Mammary microvascular endothelial cell (primary cell): ENCODE measurements at places on chromosomes 2 and 18. TPM values are rescaled to one million over a fixed set of nuclear protein-coding genes. Genes with fewer than 3 reads are reported as not detected.

ACMSD gene
- total RNA-seq, result not detected in 2 replicates

SYT4 gene
- total RNA-seq, result not detected in 2 replicates

DOCK10 gene
- 5.8 and 6.3 TPM in 2 replicates for total RNA-seq

POTEJ gene
- 0.07 TPM in 1 of 2 replicates, not detected in the other for total RNA-seq

TLX2 gene
- not detected in 2 replicates for total RNA-seq

G6PC2 gene
- total RNA-seq, result not detected in 2 replicates

IL36B gene
- not detected in 2 replicates for total RNA-seq

MRO gene
- total RNA-seq, result not detected in 2 replicates

SCTR gene
- total RNA-seq, result not detected in 2 replicates

RALB gene
- total RNA-seq, result 72.7 and 77.7 TPM in 2 replicates

ZNF892 gene
- 2.5 and 2.6 TPM in 2 replicates for total RNA-seq

RBKS gene
- 1.0 and 2.0 TPM in 2 replicates for total RNA-seq

CYP1B1 gene
- 0.20 TPM in 1 of 2 replicates, not detected in the other for total RNA-seq

FOXD4L1 gene
- 0.07 TPM in 1 of 2 replicates, not detected in the other for total RNA-seq

ZNF385B gene
- not detected in 2 replicates for total RNA-seq

CXCR1 gene
- total RNA-seq, result not detected in 2 replicates

PELI1 gene
- 9.9 and 11.2 TPM in 2 replicates for total RNA-seq

TMEFF2 gene
- total RNA-seq, result not detected in 2 replicates

PAIP2B gene
- 0.27 and 0.49 TPM in 2 replicates for total RNA-seq

SULT1C2 gene
- total RNA-seq, result not detected in 2 replicates

CNOT11 gene
- 40.4 and 47.3 TPM in 2 replicates for total RNA-seq
